Liver (tissue), 10 donors: ENCODE measurements at places on chromosomes 1 and 21. TPM values are rescaled to one million over a fixed set of nuclear protein-coding genes. Genes with fewer than 3 reads are reported as not detected.

GRCh38 chr1:37813529-37814145 is 5.6 kb upstream of the YRDC start:
- no peak overlapping the region for H3K4me3 ChIP-seq
- H3K27me3 ChIP-seq, result no peaks in the 10 kb centered on the region
- H3K36me3 ChIP-seq, result no peaks in the 10 kb centered on the region
- H3K4me1 ChIP-seq, result peaks cover 24% of the 10 kb centered on the region
- no peak overlapping the region for H3K27ac ChIP-seq

DNA sequence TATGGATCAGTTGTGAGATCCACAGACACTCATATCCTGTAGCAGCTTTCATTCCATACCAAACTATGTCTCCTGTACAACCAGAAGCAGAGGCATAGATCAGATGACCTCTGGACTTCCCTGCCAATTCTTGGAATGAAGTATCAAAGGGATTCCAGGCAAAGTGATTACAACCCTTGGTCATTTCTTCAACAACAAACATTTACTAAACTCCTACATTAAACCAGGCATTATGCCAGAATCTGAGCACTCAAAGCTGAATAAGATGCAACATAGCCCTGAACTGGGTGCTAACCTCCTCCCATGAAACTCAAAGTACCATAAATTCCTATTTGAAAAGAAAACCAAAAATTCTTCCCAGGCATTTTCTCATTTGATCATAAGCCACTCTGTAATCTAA is 121.2 kb upstream of the SGIP1 start:
- no peak for DNase-seq
- H3K4me3 ChIP-seq, result no peak overlapping the region
- H3K36me3 ChIP-seq, result no peaks in the 10 kb centered on the region
- H3K27me3 ChIP-seq, result no peaks in the 10 kb centered on the region

RIPPLY3 gene
- total RNA-seq, result 0.08 TPM

ALPL gene
- 3.3 TPM for total RNA-seq

DNA sequence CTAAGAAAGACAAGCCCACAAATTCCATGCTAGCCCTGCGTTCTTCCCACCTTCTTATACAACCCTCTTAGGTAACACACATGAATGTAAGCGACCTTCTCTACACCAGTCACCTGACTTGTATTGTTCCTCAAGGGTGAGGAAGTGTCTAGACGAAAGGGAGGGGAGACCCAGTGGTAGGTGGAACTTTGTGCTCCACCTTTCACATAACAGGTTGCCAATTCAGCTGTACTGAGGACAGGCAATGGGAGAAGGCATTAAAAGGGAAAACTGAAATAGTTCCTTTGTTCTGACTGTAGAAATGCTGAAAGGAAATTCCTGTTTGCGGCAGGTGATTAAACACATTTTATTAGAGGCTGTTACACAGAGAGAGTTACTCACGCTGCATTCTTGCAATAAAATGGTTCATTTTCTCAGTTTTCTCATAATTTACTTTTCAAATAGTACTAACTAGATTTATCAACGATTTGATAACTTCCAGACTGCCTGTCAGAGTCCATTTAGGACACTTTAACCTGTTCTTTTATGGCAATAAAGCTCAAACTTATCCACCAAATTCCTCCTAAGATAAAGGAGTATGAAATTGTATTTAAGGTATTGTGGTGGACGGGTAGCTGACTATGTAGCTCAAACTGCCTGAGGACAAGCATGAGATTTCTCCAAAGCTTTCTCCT is 17.8 kb upstream of the CHRM3 start:
- H3K4me1 ChIP-seq, result no peaks in the 10 kb centered on the region
- H3K4me3 ChIP-seq, result no peak overlapping the region
- no peaks in the 10 kb centered on the region for H3K27me3 ChIP-seq
